ENCODE measurements at places on chromosomes 11 and 22.

DNA sequence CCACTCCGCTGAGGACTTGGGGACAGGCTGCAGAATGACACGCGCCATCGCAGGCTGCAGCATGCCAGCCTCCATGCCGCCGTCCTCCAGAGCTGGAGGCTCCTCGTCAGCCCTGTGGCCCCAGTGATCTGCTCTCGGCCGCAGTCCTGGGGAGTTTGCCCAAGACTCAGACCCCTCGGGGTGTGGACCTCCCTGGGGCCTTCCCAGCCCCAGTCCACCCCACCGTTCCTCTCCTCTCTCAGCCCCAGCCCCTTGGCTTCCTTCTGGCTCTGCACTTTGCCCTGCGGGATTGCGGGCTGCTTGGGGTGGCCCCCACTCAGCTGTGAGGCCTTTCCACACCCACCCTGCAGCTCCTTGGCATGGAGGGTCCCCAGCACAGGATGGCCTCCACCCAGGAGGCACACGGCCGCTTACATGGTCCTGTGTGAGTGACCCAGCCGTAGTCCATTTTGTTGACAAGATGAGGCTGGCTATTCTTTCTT lies 414.9 kb downstream of the TBC1D22A start:
- DNase-seq, result no peak

DNA sequence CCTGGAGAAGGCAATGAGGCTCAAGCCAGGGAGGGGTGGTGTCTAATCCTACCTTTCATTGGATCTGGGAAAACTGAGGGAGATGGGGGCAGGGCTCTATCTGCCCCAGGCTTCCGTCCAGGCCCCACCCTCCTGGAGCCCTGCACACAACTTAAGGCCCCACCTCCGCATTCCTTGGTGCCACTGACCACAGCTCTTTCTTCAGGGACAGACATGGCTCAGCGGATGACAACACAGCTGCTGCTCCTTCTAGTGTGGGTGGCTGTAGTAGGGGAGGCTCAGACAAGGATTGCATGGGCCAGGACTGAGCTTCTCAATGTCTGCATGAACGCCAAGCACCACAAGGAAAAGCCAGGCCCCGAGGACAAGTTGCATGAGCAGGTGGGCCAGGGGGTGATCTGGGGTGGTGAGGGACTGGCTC lies at the start of gene FOLR1:
FOLR1 (plus strand) TSS at position 180 of the 421 bp plus-strand sequence; CDS start at position 214, 34 bp downstream.
- no peak for DNase-seq

GRCh38 chr11:22521226-22521625 lies 104.4 kb downstream of the FANCF start:
- peak; percentile 3 for DNase-seq

- no peak for DNase-seq
These were observed 33.1 kb upstream of the PAMR1 start for GRCh38 chr11:35558513-35558912.

GRCh38 chr11:6813656-6814055 lies 14.2 kb upstream of the OR6A2 start:
- no peak for DNase-seq

DNA sequence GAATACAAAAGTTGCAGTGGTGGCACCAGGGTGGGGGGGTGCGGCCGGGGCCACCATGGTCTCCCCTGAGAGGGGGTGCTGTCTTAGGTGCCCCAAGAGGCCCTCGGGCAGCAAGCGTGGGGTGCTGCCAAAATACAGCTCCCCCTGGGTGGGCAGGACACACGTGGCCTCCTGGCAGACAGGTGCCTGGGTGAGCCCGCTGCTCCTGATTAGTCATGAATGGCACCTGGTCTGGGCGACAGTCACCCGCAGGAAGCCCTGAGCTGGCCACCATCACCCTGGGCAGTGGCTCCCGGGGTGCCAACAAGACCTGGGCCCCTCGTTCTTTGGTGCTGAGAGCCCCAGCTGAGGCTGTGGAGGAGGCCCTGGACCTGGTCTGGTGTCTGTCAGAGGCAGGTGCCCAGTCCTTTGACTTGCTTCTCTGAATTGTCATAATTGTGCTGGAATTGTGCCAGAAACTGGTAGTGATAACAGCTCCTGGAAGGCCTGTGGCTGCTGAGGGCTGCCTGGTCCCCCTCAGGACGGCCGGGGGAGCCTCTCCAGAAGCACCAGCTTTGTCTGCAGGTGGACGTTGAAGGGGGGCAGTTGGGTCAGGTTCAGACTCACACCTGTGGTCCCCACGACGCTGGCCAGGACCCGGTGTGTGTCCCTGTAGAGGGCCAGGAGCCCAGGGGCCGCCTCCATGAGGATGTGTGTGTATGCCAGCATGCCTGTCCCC lies 14.8 kb downstream of the ALG12 start:
- DNase-seq, result no peak

DNA sequence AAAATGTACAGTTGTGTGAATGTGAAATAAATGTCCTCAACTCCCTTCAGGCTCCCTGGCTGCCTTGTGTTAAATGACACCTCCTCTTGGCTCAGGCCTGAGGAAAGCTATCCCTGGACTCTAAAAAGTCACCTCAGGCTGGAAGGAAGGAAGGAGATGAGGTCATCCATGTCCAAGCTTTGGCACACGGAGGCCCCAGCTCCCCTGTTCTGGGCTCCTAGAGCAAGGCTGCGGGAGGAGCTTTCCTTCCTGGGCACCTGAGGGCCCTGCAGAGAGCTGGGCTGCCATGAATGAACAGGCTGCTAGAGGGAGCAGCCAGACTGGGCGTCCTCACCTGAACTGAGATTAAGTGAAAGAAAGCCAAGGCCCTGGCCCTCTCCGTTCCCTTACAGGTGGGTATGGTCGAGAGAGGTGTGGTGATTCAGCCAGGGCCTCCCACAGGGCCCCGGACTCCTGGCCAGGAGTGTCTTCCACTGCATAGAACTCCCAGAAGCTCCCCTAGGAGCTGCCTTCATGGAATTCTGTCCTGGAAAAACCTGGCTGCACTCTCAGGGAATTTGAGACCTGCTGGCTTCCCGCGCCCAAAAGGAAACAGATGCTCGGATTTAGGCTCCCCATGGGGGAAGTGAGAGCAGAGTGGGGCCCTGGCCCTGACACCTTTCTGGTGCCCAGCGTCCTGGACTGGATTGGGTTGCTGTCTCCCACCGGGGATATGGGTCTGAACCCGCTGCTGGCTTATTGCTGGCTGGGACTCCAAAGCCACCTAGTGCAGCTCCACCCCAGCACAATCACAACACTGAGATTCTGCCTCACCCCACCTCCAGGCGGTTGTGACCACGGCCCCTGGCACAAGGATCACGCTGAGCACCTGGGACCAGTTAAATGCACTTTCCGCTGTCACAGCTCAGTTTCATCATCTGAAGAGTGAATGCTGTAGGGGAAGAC lies 22.2 kb downstream of the MYBPC3 start:
- DNase-seq, result peak; percentile 6

- no peak for DNase-seq
These were observed 19.6 kb upstream of the PISD start for GRCh38 chr22:31681349-31682345.

DNA sequence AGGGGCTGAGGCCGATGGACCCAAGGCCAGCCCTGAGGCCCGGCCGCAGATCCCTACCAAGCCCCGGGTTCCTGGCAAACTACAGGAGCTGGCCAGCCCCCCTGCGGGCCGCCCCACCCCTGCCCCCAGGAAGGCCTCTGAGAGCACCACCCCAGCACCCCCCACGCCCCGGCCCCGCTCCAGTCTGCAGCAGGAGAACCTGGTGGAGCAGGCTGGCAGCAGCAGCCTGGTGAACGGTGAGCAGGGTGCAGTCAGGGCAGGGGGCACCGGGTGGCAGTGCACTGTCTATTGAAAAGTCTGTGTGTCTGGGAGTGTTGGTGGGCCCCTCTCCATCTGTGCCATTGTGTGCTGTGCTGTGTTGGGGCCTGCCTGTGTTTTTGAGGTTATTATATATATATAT lies 16.1 kb downstream of the MICALL1 start:
- no peak for DNase-seq

- DNase-seq, result no peak
These were observed 2.5 kb downstream of the MRGPRG start for GRCh38 chr11:3216027-3216525.

Data from amniotic stem cell (primary cell).